Mammary epithelial cell (primary cell): ENCODE measurements at places on chromosomes 2 and 18.

DNA sequence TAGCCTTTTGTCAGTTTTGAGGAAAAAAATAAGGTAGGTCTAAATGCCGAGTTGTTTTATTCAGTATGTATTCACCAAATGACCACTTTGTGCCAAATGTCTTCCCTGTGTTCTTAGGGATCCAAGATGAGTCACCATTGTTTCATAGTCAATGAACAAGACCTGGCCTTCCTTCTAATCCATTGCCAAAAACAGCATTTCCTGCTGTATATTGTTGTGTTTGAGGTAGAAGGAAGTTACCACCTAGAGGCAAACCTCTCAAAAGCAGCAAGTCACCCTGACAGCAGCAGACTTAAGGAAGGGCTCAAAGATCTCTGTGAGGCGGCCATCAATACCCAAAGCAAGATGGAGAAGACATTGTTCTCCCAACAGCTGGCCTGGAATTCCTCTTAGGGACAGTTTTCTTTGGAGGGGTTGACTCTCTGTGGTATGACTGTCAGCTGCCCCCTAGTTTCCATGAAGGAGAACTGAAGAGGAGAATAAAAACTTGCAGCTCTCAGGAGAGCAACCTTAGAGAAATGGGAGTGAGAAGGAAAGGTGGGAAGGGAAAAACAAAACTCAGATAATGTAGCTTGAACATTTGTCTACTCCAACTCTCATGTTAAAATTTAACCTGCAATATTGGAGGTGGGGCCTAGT is 328.3 kb downstream of the LRATD1 start:
- DNase-seq, result peak; percentile 61

DNA sequence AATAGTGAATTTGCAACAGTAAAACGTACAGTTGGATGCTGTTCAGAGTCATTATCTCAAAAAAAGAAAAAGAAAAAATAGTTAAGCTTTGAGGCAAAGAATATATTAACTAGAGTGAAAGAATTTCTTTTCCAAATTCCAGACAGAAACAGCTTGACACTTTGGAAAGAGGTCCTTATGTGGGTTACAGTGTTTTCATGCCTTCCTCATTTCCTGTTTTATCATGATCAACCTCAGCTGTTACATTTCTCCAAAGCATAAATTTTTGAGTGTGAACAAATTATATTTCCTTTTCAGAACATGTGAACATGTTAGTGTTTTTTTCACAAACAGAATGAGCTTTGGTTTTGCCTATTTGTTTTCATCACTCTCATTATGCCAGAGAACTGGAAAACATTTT is 13.6 kb downstream of the FRZB start:
- no peak for DNase-seq

- no peak for DNase-seq
Measured at GRCh38 chr2:58800881-58801280, 559.8 kb upstream of the FANCL start.

GRCh38 chr2:239163688-239164334 is 237.0 kb downstream of the HDAC4 start:
- no peak for DNase-seq

GRCh38 chr2:205696927-205697441 is 14.7 kb downstream of the NRP2 start:
- DNase-seq, result no peak

DNA sequence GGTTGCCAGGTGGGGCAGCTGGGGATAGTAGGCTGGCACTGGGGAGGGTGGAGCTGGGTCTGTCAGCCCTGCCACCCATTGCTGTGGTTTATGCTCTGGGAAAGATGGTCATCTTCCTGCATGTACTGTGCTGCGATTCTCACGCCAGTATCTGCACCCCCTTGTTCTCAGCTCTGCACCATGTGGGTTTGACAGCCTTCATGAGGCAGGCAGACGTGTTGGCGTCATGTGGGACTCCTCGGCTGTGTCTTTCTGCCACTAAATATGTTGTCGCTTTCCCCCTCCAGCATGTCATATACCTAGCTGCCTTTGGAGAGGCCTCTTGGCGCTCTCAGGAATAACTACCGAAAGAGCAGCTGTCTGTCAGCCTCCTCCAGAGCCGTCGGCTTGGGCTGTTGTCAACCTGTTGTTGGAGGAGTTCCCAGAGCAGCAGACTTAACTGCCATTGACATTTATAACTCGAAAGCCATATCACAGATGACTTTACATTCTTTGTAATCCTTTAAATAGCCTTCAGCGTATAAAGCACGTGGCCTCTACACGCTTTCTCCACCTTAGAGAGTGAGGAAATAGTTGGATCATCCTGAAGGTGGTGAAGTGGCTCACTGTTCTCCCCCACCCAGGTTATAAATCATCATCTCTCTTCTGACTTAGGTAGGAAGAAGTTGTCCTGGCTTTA is 80.4 kb upstream of the MGAT5 start:
- no peak for DNase-seq

DNA sequence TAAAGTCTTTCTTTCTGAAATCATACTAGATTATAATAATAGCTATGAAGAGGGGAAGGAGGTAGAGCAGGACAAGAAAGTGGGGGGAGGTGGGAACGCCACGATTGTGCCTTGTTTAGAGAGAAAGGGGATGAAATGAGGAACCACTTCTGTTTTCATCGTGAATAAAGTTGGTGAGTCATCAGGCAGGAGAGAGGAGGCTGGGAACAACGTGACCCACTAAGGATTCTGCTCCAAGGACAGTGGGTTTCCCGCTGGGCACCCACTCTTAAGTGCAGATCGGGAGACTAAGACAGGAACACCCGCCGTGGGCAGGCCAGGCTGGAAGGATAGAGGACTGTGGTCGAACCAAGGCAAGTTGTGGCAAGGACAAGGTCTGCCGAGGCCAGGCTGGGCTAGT is 158.2 kb downstream of the L3MBTL4 start:
- no peak for DNase-seq

DNA sequence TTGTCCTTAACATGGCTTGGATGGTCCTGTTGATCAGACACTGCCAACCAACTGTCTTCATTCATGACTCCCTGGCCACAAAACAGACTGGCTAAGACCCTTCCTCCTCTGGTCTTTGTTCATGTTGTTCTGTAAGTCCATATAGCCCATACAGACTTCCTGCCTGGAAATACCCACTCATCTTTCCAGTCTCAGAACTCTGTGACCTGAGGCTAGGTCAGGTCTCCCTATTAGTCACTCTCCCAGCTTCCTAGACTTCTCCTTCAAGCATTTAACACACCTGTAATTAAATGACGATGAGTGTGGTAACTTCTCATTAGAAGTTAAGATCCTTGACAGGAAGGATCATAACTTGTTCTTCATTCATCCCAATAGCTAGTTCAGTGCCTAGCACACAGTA is 56.3 kb downstream of the CCDC93 start:
- DNase-seq, result peak; percentile 39

- DNase-seq, result no peak
Measured at GRCh38 chr2:99561804-99562203, 72.0 kb upstream of the REV1 start.

DNA sequence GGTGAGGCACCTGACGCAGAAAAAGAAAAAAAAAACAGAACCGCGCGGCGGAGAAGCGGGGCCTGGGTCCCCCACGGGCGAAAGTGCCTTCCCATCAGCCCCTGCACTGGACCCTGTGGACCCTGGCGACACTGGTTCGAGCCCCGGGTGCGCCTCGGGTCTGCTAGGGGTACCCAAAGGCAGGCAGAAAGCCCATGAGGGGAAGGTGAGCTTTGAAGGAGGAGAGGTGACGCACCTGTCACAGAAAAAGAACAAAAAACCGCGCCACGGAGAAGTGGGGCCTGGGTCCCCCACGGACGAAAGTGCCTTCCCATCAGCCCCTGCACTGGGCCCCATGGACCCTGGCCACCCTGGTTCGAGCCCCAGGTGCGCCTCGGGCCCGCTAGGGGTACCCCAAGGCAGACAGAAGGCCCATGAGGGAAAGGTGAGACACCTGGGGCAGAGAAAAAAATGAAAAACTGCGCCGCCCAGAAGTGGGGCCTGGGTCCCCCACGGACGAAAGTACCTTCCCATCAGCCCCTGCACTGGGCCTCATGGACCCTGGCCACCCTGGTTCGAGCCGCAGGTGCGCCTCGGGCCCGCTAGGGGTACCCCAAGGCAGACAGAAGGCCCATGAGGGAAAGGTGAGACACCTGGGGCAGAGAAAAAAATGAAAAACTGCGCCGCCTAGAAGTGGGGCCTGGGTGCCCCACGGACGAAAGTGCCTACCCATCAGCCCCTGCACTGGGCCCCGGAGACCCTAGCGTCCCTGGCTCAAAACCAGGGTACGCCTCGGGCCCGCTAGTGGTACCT is 227.4 kb downstream of the CCDC74A start:
- no peak for DNase-seq

GRCh38 chr2:229905601-229906000 is 16.2 kb downstream of the TRIP12 start:
- DNase-seq, result no peak

DNA sequence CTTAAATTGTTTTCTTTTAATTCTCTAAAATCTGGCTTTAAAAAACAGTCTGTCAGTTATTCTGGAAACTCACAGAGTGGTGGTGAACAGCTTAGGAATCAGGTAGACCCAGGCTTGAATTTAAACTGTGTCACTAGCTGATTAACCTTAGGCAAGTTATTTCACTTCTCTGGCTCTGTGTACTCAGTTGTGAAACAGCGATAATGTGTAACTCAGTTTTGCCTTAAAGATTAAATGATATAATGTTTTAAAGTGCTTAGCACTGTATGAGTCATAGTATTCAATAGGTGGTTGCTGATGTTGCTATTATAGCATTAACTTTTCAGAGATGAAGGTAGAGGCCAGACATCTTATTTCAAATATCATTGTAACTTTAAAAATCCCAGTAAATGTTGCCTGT is 40.7 kb downstream of the PKP4 start:
- DNase-seq, result peak; percentile 81

GRCh38 chr2:56940054-56940453 is 756.3 kb downstream of the CCDC85A start:
- no peak for DNase-seq

- no peak for DNase-seq
Measured at GRCh38 chr2:129720360-129720759, 259.1 kb upstream of the RAB6C start.

DNA sequence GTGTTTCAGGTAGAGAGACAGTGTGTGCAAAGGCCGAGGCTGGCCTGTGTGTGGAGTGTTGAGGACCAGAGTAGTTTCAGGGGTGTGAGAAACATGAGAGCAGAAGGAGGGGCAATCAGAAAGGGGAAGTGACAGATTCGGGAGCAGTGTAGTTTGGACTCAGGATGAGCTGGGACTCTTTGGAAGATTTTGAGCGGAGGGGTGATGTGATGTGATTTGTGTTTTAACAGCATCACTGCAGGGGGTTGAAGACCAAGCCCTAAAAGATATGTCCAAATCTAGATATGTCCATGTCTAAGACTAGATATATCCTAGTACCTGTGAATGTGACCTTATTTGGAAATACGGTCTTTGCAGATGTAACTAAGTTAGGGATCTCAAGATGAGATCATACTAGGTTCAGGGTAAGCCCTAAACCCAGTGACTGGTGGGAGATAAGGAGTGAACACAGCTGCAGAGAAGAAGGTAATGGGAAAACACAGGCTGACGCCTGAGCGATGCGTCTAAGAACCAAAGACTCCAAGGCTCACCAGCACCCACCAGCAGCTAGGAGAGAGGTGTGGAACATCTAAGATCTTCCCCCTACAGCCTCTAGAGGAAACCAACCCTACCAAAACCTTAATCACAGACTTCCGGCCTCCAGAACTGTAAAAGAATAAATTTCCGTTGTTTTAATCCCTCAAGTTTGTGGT is 38.5 kb upstream of the MYO3B start:
- DNase-seq, result no peak

GRCh38 chr2:38863061-38863695 is 12.6 kb downstream of the DHX57 start:
- no peak for DNase-seq

DNA sequence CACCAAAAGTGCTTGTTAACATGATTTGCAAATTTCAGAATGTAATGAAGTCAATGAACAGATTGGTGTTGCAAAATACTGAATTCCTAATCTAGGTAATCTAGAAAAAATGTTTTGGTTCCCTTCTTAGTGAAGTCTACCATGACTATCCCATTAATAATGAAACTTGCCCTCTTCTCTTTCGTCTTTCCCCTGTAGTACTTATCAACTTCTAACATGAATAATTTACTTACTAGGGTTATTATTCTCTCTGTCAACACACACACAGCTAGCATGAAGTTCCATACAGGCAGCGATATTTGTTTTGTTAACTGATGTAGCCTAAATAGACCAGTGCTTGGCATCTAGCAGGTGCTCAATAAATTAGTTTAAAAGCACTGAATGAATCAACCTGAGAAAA is 160.2 kb downstream of the NCK2 start:
- no peak for DNase-seq

GRCh38 chr18:56285387-56286065 is 352.9 kb downstream of the TXNL1 start:
- DNase-seq, result no peak

- DNase-seq, result no peak
Measured at GRCh38 chr2:197377670-197378069, 57.2 kb downstream of the SF3B1 start.

- peak; percentile 3 for DNase-seq
Measured at GRCh38 chr2:5693287-5694201, 1.4 kb downstream of the SOX11 start.

- no peak for DNase-seq
Measured at GRCh38 chr2:18703555-18703954, 114.2 kb upstream of the NT5C1B start.

DNA sequence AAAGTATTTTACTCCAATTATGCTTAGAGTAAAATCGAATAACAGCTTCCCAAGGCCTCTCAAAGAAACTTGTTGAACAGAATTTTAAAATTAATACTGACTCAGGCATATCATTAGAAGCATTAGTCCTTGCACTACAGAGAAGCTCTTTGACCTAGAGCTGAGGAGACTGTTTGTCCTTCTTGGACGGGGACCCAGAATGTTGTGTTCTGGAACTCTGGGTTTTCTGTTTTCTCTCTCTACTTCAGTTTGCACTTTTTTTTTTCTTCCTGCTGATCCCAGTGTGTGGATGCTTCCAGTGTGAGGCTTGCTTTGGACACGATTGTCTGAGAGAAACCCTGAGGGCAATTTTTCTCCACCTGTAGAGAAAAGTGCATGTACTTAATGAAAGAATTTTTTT is 847.6 kb downstream of the SOCS6 start:
- no peak for DNase-seq

GRCh38 chr2:120237491-120237902 is 14.3 kb upstream of the TMEM185B start:
- DNase-seq, result peak; percentile 37

GRCh38 chr2:98730053-98730706 is 752 bp downstream of the MGAT4A start:
- no peak for DNase-seq

DNA sequence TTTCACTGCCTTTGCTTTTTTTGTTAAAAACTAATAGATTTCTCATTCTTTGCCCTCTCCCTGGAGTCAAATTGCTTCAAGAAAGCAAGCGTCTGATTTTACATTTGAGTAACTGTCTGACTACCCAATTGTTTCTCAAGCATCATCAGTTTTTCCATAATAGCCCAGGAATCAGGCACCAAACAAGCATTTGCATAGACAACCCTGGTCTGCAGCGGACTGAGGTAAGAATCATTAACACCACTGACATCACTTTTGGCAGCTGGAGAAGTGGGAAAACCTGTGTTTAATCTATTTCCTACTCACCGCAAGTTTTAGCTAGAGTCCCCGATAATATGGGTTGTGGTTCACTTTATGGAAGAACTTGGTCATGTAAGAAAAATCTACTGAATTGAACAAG is 55.7 kb downstream of the IRS1 start:
- DNase-seq, result no peak
